Kidney glomerular epithelial cell (primary cell): ENCODE measurements at places on chromosomes 3 and 15.

DNA sequence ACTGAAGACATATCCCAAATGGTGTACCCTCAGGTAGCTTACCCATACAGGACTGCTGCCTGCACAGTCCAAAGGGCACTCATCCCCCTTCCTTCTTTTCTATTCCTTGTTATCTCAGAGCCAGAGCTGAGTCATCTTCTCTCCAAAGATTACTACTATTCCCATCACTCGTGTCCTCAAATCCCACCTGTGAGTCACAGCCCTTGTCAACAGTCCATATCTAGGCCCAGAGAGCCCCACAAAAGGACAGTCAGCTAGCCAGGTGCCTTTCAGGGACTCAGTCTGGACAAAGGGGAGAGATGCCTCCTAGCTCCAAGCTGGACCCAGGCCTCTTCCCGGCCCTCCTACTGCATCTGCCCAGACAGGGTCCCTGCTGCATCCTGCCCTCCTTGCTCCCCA, 11.0 kb downstream of the PARP16 start:
- DNase-seq, result peak; percentile 19

DNA sequence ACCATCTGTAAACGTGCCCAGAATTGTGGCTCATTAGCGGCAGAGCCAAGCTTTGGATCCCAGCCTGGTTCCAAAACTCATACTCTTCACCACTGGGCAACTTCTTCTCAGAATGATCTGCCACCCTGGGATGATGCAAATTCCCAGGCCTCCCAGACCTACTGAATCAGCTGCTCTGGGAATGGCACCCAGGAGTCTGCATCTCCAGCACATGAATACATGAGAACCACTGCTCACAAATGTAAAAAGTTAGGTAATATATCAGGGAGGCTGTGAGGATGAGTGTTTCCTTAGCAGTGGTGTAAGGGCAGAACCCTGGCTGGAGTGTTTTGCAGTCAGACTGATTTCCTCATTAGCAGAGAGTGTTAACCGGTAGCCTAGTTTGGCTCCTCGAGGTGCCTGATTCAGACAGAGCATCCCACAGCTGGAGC, 94.2 kb downstream of the LIPC start:
- no peak for DNase-seq

- DNase-seq, result no peak
Observed at GRCh38 chr3:94241986-94242385, 179.1 kb downstream of the NSUN3 start.

DNA sequence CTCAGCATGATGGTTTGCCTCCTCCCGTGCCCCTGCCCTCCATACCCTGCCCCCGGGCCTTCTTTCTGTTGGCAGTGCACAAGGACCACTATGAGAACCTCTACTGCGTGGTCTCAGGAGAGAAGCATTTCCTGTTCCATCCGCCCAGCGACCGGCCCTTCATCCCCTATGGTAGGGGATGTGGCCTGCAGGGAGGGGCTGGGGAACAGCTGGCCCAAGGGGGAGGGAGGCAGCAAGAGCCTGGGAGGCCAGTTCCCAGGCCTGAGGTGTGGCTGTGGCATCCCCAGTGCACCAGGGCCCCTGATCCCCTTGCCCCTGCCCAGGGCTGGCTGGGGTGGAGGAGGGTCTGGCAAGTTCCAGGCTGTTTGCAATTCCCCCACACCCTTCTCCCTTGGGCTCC, 2.6 kb upstream of the PLA2G4B start:
- no peak for DNase-seq

GRCh38 chr15:27241943-27242342, 271.0 kb downstream of the GABRG3 start:
- DNase-seq, result no peak

- no peak for DNase-seq
Observed at GRCh38 chr3:156132313-156132712, 11.9 kb downstream of the KCNAB1 start.
